ENCODE measurements at places on chromosomes 7 and 10.
A peak's percentile ranks its signal among the peaks of the same experiment; 100 is the strongest.

- no peak for DNase-seq
These were observed 19.1 kb upstream of the ARMS2 start for GRCh38 chr10:122435212-122435827.

- no peak for DNase-seq
These were observed 12.2 kb downstream of the BHLHA15 start for GRCh38 chr7:98223351-98223897.

DNA sequence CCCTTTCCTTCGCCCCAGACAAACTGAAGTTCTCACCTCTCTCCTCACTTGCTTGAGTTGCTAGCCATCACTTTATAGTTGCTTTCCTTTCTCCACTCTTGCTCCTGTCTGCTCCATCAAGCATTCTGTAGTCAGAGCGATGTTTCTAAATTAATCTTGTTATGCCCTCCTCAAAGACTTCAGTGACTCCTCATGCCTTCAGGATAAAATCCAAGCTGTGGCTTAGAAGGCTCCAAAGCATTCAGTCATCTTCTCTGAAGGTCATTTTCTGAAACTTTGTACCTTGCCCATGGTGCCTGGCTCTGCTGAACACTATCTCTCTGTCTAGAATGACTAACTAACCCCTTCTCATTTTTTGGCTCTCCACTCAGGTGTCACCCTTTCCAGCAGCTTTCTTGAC is 222.4 kb upstream of the GRB10 start:
- no peak for DNase-seq

GRCh38 chr10:118926903-118927302 is 102.6 kb upstream of the NANOS1 start:
- DNase-seq = no peak

GRCh38 chr7:118311121-118311836 is 86.8 kb downstream of the ANKRD7 start:
- DNase-seq = no peak

- DNase-seq = no peak
These were observed 539.9 kb upstream of the C7orf33 start for GRCh38 chr7:148050492-148051158.

GRCh38 chr7:108037741-108038140 is 34.8 kb upstream of the LAMB1 start:
- DNase-seq = no peak

GRCh38 chr7:26688388-26688787 is 176.0 kb downstream of the SKAP2 start:
- no peak for DNase-seq

GRCh38 chr7:134469622-134470021 is 10.7 kb upstream of the AKR1B1 start:
- DNase-seq = no peak

GRCh38 chr10:49474901-49475300 is 64.0 kb downstream of the ERCC6 start:
- DNase-seq = no peak

DNA sequence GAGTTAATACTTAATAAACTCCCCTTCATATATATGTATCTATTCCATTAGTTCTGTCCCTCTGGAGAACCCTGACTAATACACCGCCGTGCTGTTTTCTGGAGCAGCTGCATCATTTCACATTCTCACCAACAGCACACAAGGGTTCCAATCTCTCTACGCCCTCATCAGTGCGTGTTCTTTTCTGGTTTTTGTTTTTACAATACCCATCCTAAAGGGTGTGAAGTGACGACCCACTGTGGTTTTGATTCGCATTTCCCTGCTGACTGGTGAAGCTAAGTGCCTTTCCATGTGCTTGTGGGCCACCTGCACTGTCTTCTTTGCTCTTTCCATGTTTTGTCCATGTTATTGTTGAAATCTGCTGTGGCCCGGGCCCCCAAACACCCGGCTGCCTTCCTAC is 11.0 kb upstream of the INSIG1 start:
- DNase-seq = no peak

GRCh38 chr10:126351021-126351420 is 37.3 kb downstream of the ADAM12 start:
- no peak for DNase-seq

DNA sequence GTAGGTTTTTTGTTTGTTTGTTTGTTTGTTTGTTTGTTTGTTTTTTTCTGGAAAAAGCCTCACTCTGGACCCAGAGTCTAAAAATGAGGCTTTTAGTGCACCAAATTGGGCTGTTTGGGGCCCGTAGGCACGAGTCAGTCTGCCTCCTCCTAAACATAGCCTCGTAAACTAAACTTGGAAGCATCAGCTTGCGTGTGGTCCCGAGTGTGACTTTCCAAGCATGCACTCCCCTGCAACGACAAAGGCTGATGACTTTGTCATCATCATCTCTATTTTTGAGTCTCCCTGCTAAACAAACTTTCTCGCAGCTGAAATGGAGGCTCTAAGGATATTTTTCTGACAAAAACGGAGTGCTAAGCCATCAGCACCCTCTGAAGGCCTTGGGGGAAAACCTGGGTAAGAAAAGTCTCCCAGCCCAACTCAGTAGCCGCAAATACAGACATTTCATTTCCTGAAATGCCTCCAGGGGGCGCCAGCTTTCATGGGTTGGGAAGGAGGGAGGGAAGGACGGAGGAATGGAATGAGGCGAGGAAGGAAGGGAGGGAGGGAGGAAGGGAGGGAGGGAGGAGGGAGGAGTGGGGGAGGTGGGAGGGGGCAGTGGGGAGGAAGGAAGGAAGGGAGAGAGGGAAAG is 245.9 kb downstream of the KCNMA1 start:
- DNase-seq = no peak

DNA sequence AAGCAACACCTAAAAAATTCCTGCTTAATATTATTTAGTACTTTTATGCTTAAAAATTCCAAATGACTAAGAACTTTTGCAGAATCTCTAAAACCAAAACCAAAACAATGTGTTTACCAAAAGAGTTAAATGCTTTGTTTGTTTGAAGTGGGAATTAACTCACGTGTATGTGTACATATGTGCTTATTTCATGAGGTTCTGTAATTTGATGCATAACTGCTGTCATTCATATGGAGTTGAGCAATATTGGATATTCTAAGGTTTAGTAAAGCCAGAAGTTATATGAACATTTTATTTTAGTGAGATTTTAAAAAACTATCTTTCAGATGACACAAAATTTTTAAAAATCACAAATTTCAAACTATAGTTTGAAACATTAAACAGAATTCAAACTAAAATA is 157.1 kb downstream of the PIP4K2A start:
- DNase-seq = no peak

DNA sequence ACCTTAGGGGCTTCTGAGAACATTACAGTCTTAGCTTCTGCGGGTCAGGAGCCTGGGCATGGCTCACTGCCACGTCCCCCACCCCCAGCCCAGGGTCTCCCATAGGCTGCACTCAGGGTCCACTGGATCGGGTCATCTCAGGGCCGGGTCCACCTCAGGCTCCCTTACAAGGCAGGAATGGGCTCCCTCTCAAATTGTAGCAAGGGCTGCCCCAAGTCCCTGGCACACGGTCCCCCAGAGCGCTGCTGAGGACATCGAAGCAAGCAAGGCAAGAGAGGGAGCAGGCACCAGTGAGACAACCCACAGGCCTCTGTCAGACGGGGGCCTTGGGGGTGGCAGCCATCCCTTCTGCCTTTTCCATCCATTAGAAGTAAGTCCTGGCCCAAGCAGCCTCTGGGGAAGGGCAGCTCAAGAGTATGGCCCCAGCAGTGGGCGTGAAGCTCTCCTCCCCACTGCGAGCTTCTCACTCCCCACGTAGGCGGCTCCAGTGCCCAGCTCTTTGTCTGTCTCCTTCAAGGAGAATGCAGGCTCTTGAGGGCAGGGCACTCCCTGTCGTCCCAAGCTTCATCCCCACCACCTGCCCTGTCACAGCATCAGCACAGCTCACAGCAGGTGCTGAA is 18.0 kb upstream of the RET start:
- DNase-seq = no peak

DNA sequence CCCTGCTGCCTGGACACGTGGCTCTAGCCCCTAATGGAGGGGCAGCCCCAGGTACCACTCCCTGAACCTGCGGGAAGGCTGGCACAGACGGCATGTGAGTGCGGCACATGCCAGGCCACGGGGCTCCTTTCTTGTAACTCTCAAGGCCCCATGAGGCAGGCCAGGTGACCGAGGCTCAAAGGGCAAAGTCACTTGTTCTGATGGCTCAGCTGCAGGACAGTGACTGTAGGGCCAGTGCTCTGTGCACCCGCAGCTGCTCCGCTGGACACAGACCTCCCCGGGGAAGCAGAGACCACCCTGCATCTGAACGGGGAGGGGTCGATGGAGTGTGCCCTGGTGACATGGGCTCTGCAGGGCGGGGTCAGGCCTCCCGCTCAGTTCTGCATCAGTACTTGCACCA is 55.3 kb downstream of the PTPRE start:
- DNase-seq = no peak

DNA sequence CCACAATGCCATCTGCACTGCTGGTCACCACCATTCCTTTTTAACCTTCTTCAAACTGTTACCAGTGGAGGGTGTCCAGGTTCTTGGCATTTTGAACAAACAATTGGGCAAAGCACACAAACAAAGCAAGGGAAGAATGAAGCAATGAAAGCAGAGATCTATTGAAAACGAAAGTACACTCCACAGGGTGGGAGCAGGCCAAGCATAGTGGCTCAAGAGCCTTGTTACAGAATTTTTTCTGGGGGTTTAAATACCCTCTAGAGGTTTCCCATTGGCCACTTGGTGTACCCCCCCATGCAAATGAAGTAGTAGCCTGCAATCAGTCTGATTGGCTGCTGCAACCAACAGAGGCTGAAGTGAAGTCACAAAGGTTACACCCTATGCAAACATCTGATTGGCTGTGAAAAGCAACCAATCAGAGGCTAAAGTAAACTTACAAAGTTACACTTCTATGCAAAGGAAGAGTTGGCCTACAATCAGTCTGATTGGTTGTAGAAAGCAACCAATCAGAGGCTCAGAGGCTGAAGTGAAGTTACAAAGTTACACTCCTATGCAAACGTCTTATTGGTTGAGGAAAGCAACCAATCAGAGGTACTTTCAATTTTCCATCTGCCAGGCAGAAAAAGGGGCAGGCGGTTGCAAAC is 103.2 kb upstream of the WAC start:
- no peak for DNase-seq

DNA sequence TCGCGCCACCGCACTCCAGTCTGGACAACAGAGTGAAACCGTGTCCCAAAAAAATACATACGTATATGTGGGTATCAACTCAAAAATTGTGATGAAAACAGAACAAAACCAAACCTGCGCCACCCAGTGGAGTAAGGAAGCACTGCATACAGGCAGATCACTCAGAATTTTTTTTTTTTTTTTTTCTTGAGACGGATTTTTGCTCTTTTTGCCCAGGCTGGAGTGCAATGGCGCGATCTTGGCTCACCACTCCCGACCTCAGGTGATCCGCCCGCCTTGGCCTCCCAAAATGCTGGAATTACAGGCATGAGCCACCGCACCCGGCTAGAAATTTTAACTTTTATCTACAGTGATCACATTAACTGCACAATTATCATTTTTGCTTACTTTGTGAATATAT is 9.1 kb upstream of the TMEM236 start:
- DNase-seq = peak; percentile 41

- DNase-seq = no peak
These were observed 754.2 kb downstream of the GRID1 start for GRCh38 chr10:85612378-85612775.

GRCh38 chr7:139647814-139648390 is 124.4 kb downstream of the CLEC2L start:
- no peak for DNase-seq

GRCh38 chr10:122490268-122490667 is 28.9 kb downstream of the HTRA1 start:
- no peak for DNase-seq

- no peak for DNase-seq
These were observed 111.1 kb downstream of the ADAM12 start for GRCh38 chr10:126277181-126277580.

DNA sequence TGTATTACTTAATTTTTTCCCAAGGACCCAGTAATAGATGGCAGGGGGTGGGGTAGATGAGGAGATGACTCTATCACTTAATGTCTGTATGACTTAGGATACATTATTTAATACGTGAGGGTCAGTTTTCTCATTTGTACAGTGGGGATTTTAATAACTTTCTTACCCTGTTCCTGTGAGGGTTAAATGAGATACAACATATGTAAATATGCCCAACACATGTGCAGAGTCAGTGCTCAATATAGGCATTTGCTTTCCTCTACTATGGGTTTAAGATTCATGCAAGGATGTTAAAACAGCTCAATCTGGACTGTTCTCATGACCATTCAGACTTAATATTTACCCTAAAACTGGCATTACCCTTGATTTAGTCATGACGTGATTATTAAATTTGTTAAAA is 31.2 kb downstream of the ST7 start:
- no peak for DNase-seq

GRCh38 chr7:117146059-117146458 is 176.8 kb downstream of the WNT2 start:
- no peak for DNase-seq

DNA sequence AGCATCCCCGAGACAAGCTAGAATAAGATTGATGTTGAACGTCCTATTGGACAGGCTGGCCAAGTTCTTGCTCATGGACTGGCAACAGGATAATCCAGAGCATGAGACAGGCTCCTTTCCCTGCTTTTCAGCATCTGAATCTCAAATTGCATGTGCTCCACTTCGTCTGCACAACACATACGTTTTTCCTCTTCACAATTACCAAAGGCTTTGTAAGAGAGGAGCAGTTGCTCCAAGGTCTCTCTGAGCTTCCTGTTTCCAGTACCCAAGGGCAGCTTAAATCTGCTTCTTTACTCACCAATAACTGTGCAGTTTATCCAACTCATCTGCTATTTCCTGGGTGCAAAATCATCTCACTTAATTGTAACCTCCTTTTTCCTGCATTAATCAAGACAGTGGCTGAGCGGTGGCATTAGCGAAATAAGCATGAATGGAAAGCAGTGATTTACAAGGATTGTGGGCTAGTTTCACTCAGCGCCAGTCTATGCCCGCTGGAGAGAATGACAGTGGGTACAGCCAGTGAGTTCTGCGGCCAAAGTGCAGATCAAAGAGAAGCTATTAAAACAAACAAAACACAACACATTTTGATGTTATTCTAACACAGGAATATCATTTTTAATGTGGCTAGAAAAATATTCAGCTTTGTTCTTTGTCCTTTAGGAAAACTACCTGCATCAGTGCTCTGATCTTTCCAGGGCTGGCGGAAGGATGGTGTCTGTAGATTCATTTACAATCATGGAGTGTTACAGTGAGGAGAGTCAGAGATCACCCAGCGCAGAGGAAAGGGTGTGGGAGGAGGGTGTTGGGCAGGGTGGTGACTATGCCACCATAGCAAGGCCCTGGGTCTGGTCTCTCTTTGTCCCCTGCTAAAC is 79.8 kb downstream of the CHN2 start:
- no peak for DNase-seq

- DNase-seq = no peak
These were observed 161.7 kb upstream of the TPK1 start for GRCh38 chr7:144997512-144997911.

- no peak for DNase-seq
These were observed 47.3 kb upstream of the ZMIZ1 start for GRCh38 chr10:79021331-79021907.
